HuH-7.5 (cell line): ENCODE measurements at places on chromosomes 3 and 15.

DNA sequence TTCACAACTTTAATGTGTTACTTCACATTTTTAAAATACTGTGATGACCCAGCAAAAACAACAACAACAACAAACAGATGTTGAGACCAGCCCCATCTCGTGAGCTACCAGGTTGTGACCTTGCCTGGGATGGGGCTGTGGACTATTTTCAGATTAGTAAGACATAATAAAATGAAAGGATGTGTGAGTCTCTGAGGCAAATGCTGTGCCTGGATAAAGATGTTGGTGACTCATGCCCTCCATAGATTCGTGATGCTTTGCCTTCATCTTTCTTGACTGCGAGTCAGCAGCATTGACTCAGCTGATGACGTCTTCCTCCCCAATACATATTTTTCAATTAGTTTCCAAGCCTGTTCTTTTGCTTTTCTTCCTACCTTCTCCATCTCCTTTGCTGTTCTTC, 453.0 kb upstream of the CFAP20DC start:
- no peak for DNase-seq

GRCh38 chr3:16337856-16338540, 73.0 kb downstream of the OXNAD1 start:
- DNase-seq: no peak

DNA sequence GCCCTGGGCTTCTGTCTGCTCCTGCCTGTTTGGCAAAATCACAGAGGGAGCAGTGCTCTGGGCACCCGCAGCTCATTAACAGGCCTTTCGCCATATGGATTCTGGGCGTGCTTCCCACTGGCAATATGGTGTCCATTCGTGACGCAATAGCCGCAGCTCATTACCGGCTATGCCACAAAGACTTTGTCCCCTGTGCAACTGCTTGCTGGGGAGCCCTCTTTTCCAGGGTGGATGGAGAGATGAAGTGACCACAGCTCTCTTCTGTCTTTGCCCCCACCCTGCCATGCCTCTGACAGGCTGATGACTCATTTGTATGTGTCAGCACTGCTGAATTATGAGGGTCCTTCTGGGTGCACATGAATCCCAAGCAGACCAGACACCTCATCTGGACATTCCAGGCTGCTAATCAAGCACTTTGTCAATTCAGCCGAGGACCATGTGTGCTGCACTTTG, 214.3 kb upstream of the FEZF2 start:
- no peak for DNase-seq

DNA sequence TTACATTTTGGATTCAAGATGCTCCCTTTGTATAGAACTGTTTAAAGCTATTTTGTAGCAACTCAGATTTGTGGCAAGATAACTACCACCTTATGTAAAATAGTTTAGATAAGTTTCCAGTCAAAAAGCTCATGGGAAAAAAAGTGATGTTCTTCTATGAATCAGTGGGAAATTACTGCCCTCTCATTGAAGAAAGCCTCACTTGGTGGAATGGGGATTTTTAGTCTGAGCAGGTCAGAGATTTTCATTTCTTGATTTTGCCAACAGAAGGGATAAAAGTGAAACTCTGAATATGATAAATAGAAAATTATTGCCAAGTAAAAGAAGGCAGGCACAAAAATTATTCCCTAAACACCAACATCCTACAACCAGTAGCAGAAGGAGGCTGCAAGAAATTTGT, 25.8 kb upstream of the CSTA start:
- DNase-seq: no peak

GRCh38 chr15:92505611-92506010, 111.9 kb downstream of the ST8SIA2 start:
- DNase-seq: no peak
